GM12878 (cell line): ENCODE measurements at places on chromosomes 3 and 15. TPM values are rescaled to one million over a fixed set of nuclear protein-coding genes. Genes with fewer than 3 reads are reported as not detected.

SLITRK3 gene
- not detected in 2 replicates for polyA plus RNA-seq

DNA sequence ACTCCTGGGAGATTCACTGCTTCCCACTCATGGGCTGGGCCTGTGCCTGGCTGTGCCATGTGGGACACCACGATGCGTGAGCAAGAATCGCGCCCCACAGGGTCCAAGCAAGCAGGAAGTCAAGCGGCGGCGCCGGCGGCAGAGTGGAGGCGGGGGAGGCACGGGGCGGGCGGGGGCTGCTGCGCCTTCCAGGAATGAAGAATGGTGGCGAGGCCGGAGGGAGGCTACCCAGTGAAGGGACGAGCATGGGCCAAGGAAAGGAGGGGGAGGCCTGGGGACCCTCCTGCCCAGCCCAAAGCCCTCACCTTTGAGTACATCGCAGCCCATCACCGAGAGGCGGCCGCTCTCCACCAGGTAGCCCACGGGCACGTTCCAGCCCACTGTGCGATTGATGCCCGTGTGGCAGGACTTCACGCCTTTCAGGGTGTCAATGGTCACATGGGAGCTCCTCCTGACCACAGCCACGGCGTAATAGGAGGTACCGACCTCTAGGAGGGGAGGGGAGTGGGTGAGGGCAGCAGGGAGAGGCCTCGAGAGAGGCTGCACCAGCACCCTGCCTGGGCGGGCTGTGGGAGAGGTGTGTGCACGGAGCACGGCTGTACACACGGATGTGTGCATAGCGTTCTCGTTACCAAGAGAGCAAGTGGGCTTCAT is 5.5 kb downstream of the MELTF start:
- no peak for DNase-seq

DNA sequence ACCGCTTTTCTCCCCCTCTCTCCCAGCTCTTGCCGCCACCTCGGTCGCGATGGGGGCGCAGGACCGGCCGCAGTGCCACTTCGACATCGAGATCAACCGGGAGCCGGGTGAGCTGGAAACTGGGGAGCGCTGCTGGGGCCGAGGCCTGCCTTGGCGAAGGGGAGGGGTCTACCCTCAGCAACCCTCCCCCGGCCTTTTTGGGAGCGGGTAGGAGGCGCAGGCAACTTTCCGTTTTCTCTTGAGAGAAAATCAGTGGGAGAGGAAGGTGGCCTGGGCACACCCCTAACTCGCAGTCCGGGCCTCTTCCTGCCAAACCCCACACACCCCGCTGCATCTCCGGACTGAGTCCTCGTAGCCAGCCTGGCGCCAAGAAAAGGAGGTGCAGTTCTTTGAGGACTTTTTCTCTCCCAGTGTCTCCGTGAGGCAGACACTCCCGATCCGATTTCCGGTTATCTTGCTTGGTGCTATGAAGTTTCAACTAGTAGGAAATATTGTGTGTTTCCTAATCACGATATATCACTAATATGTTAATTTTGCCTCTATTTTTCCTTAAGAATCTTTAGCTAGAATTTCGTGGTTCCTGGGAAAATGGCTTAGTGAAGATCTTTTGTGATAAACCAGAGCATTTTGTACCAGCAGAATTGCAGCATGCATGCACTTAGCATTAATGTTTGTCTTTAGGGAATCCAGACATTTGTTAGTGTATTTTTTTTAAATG is 631 bp downstream of the NKTR start:
- no peak for DNase-seq

GRCh38 chr3:17550624-17551023 is 191.8 kb downstream of the TBC1D5 start:
- no peak for DNase-seq
